ENCODE measurements at places on chromosomes 1 and 21.
A peak's percentile ranks its signal among the peaks of the same experiment; 100 is the strongest.

- peak; percentile 43 for DNase-seq
These were observed 13.7 kb upstream of the E2F2 start for GRCh38 chr1:23544444-23545389.

GRCh38 chr1:41689139-41689538, 204.7 kb upstream of the EDN2 start:
- no peak for DNase-seq

GRCh38 chr1:228906223-228906860, 171.1 kb downstream of the RHOU start:
- DNase-seq = no peak

DNA sequence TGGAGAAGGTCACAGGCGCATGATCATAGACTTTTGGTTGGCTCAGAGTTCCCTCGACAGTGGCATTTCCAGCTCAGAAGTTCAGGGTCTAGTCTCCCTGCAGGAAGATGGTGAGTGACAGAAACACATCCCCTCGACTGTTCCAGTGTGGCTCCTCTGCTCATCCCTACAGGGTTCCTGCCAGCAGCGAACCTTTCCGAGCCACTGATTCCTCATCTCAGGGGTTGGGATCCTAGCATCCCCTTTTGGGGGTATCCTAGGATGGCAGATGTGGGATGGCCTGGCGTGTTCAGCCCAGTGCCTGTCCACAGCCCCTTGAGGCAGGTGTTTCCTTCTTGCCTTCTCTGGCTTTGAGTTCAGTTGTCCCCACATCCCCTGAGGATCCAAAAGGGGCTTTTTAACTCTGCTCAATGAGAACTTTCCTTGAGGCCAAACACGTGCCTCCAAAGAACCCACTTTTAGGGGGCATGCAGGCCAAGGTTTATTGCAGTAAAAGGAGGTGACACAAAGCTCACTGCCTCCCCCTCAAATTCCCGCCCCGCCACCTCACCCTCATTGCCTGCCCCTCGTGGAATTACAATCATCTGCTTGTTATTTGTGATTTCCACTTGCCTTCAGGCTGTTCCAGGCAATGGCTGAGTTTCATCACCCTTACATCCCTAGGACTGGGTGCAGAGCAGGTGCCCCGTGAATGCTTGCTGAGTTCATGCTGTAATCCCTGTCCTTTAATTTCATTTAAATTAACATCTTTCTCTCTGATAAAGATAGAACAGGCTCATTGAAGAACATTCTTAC, 440.7 kb downstream of the CAMTA1 start:
- DNase-seq = no peak

DNA sequence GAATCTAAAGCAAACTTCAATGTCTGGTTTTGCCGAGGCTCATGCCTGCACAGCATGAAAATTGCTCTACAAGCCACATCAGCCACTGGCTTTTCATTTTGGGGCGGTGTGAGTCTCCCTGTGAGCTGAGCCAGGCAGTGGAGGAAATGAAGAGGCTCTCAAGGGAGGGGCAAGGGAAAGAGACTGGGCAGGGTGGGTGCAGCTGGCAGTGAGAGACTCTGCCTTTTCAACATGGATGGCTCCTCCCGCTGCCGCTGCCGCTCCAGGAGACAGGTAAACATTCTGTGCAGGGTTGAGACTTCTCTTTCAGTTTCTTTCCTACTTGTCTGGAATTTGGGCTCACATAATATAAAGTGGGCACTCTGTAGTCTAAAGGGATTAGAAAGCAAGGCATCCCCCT, 11.3 kb upstream of the CTSE start:
- no peak for DNase-seq

GRCh38 chr1:198318085-198318484, 161.3 kb downstream of the NEK7 start:
- no peak for DNase-seq

- DNase-seq = no peak
These were observed 55.9 kb upstream of the ATP5PO start for GRCh38 chr21:33971492-33972013.

DNA sequence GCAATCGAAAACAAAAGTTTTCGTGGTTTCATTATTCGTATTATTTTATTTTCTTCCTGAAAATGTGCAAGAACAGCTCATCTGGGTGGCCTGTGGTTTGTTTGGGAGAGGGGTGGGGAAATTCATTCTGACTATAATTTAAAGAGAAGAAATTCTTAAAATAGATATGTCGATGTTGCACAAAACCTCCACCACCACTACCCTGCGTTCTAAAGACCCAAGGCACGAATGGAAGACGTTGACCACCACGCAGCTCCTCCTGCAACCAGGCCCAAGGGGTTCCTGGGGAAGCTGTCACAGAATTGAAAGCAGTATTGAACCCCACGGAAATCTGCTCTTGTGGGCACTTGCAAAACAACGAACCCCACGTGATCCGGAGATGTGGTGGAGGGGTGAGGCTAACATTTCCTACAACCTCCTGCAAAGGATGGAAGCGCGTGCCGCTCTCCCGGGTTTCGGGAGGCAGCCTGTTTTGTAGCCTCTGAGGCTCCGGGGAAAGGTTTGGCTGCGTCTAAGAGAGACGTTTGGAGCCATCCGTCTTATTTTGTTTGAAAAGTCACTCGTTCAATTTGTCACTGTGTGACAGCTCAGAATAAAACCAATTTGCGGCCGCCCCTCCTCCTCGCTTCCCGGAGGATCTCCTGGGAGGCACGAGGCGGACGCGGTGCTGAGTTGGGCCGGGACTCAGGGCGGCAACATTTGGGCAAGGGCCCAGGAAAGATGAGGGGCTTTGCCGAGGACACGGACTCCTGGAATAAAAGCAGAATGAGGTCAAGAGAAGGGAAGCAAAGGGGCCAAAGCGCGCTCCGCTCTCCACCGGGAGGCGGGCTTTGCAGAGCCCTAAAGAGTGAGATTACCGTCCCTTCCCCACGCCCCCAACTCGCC, 810 bp upstream of the HLX start:
- DNase-seq = no peak

DNA sequence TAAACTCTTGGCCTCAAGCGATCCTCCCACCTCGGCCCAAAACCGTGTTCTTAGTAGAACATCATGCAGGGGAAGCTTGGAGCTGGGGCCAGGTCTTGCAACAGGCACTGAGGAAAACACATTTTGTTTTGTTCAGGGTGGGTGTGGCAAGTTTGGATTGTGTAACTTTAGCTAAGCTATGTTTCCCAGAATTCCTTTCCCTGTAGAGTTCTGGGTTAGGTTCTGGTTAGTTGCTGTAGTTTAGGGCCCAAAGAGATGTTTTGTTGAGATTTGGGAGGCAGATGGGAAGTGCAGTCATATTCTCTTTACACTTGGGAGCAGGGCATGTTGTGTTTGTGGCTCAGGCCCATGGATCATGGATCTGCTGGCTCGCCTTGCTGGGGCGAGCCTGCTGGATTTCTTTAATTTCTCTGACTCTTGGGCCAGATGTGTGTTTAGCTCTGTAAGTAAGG, 24.0 kb downstream of the PLA2G5 start:
- DNase-seq = no peak

GRCh38 chr1:74344387-74344786, 109.2 kb downstream of the TNNI3K start:
- no peak for DNase-seq

DNA sequence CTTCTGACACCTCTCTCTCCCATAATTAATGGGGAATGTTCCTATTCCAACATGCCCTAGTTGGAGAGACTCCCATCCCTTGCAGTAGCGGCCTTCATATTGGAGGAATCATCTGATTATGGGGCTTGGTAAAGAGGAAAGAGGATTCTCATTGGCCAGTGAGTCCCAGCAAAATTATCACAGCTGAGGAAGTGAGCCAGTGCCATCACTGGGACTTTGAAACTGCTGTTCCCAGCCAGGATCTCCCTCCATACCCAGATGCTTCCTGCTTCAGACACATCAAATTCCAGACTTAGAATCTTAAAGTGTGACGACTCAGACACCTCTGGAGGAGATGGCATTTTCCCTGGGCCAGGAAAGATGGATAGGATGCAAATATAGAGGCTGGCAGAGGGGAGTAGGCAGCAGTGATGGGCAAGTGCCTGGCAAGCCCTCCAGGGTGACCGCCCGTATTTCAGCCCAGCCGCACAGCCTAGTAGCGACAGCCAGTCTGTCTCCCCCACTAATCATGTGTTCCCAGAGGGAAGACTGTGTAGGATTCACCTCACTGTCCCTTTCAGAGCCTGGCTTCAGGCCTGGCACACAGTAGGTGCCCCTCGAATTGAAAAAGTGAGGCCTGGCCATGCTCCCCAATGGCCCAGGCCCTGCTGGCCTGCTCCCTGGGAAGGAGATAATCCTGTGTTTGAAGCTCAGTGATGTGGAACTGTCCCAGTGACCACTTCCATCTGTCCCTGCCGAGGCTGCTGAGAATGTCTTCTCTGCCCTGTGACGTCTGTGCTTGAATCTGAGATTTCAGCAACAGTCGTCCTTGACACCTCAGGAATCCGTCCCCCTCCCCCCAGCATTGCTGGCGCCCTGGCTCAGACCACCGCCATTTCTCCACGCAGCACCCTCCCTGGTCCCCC, 41.2 kb upstream of the MAGOH start:
- DNase-seq = no peak

- no peak for DNase-seq
These were observed 18.1 kb downstream of the ZMPSTE24 start for GRCh38 chr1:40276122-40276521.
